Stimulated activated CD4-positive, alpha-beta T cell treated with anti-CD3 and anti-CD28 coated beads, TNF-alpha, amount 100 ng/mL, for 1 hour (primary cell): ENCODE measurements at places on chromosomes 12 and 14.

DNA sequence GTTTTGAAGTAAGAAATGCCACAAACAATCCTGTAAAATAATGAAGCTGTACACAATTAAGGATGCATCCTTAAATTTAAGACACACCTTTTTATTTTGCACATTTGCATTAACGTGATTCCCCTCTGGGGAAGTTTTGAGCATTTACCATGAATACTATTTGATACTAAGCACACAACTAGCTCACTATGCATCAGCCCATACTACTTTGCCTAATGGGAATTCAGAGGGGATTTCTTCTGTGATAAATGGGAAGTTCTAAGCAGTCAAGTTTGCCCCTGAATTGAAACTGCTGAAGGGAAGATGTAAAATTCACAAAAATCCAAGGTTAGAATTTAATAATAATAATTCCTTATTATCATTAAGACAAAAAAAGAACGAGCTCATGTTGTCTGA, 27.4 kb downstream of the SINHCAF start:
- no peak for DNase-seq

DNA sequence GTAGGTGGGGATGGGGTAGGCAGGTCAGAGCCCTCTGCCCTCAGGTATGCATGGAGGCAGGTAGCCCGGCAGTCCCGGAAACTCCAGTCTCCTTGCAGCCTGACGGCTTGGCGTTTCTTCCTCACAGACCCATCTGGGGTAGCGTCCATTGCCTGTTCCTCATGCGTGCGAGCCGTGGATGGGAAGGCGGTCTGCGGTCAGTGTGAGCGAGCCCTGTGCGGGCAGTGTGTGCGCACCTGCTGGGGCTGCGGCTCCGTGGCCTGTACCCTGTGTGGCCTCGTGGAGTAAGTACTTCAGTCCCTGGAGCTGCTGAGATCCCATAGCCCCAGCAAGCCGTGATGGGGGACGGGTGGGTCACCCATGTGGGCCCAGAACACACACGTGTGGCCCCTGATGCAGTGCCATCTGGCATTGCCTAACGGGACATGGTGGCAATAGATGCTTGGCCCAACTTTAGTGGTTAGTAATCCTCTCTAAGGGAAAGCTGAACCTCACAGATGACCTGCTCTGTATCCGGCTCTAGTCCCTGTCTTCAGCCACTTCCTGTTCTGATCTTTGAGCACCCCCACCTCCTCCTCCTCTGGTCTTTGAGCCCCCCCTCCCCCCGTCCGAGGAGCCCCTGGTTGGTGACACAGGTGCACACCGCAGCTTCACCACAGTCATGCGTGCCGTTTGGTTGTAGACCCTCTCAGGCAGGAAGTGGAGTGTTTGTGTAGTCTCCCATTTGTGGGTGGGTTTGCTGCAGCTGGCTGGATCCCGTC, 3.7 kb downstream of the SIVA1 start:
- DNase-seq: no peak

DNA sequence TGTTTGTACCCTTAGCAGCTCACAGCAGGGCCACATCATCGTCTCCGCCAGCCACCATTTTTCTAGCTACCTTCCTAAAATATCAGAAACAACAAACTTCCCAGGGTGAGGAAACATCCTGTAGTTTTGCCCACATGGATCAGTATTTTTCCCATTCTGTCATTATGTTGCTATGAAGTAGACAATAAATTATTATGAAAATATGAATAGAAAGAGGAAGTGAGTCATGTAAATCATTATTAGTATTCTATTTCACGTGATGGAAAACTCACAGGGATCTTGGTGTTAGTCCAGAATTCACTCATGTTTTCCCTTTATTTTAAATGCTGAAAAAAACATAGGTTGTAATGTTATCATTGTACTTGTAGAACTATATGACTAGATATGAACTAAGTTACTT, 319.4 kb downstream of the SYT1 start:
- no peak for DNase-seq

- DNase-seq: no peak
These were observed 4.3 kb downstream of the SLC16A7 start for GRCh38 chr12:59600171-59600570.

DNA sequence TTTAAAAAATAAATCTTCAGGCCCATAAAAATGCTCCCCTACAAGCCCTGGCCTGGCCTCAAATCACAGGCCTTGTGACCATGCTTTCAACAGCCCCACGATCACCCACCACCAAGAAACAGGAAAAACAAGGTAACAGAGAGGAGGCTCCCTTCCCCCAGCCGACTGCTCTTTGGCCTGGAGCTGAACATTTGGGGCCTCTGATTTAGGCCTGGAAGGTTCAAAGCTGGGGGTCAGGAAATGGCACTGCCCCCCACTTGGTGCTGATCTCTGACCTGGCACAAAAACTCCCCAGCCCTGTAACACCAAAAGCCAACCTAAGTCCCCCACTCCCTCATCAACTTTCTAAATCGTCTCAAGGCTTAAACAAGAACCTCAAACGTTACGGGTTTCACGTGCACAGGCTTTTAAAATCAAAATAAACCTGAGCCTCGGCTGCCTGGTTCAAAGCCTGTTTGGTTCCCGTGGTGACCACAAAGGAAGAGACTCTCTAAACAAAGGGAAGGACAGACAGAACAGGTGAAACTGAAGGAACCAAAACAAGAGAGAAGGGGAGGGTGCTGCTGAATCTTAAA, 9.0 kb downstream of the ACTN1 start:
- DNase-seq: no peak

- no peak for DNase-seq
These were observed 30.1 kb downstream of the MED13L start for GRCh38 chr12:116247377-116247776.

DNA sequence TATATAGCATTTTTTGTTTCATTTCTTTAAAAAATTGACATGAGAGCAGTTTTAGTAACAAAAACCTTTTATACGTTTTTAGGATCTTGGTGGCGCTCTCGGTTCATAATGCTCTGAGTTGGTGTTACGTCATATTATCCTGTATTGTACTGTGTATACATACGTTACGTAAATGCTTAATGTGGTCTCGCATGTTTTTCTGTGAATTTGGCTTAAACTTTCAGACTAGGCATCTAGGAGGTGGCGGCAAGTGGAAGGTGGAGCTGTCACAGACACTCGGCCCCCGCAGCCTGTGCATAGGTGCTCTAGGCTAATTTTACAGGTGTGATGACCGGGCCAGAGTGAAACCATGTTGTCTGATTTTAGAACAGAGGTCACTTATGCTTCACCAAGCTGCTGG, 60.0 kb downstream of the PPP2R5C start:
- DNase-seq: no peak

DNA sequence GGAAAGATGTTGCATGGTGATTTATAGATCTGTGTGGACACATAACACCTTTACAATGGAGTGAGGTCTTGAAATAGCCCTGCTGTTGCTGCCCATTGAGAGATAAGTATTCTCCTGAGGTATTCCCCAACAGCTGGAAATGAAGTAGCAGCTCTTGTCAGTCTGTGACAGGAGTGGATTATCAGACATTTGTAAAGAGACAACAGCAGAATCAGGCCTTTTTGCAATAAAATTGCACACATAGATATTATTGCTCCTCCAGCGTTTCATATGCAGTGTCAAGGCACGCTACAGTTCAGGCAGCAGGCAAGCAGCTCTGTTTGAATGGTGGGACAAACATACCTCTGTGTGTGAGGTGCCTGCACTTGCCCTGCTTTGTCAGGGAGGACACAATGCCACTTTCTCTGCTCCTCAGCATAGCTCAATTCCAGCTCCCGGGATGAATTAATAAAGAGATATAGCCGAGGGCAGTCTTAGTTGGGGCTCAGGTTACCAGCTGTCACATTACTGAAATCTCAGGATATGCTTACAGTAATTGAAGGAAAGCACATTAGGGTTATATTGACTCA, 49.4 kb downstream of the BICD1 start:
- DNase-seq: no peak

GRCh38 chr12:79057540-79057939, 193.0 kb downstream of the SYT1 start:
- no peak for DNase-seq

- DNase-seq: no peak
These were observed 1.2 kb downstream of the KCNK10 start for GRCh38 chr14:88321692-88322503.

- DNase-seq: no peak
These were observed 37.4 kb upstream of the TMEM179 start for GRCh38 chr14:104641753-104642539.

GRCh38 chr12:113757221-113758002, 208.7 kb downstream of the RBM19 start:
- DNase-seq: no peak

DNA sequence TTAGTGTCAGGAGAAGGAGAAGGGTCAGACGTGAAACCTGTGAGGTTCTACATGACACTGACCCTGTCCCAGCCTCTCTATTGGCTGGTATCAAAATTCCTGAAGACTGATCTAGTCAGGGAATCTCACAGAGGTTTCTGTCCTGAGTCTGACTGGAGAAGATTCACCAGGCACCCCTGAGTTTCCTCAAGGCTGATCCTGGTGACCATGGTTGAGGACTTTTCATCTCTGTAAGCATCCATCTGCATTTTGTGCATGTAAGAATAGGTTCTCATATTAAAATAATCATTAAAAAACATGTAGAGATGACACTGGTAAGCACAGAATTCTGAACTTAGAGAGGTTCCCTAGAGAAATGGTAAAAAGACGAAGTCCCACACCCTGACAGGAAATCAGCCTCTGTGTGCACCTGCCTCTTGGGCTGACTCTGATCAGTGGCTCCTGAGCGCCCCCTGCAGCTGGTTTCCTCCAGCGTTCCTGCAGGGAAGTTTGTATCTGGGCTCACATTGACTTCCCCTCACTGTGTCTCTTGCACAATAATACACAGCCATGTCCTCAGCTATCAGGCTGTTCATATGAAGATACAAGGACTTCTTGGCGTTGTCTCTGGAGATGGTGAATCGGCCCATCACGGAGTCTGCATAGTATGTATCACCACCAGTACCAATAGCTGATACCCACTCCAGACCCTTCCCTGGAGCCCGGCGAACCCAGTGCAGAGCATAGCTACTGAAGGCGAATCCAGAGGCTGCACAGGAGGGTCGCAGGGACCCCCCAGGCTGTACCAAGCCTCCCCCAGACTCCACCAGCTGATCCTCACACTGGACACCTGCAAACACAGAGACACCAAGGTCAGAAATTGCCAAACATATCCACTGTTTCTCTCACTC, 991.9 kb downstream of the TMEM121 start:
- peak; percentile 69 for DNase-seq

DNA sequence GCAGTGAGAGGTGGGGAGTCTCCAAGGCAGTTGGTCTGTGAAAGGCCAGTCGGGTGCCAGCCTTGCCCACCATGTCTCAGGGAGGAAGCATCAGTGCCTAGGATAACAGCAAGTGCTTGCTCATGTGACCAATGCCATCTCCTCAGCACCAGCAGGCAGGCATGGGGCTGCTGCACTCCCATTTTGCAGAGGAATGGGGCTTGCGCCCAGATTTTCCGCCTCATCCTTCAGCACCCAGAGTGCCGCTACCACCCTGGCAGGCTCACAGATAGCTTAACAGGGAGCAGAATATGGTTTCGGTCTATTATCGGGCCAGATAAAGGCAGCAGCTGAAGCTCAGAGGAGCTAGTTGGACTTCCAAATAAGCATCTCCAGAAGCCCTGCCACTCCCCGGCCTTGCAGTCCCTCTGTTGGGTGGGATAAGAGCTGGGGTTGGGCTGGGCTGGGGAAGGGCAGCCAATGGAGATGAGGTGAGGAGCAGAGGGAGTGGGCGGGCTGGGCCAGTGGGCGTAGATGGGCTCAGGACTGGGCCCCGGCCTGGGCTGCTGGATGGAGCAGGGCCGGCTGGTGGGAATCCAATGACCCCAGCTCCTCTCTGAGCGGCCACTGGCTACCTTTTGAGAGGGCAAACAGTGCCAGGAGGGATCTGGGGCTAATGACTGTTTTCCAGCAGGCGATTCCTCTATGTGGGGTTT, 8.4 kb upstream of the KRT80 start:
- DNase-seq: no peak

- DNase-seq: no peak
These were observed 8.5 kb upstream of the CDC42BPB start for GRCh38 chr14:103065861-103066260.

GRCh38 chr14:23638414-23639047, 2.4 kb downstream of the DHRS2 start:
- no peak for DNase-seq

DNA sequence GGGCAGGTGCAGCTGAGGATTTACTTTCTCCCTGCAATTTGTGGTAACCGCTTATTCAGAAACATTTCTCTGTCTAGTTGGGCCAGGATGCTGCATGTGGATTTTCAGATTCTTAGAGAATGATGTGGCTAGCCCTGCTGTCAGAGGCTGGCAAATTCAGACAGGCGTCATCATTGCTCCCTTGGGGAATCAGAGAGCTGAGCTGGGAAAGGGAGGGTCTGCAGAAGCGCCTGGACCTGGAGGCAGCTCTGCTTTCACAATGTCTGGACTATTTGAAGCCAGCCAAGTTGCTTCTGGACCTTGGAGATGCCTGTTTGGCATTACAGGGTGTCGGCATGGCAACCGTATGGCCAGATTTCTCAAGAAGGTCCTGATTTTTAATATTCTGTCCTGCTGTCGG, 3.4 kb downstream of the GALNT16 start:
- no peak for DNase-seq

- DNase-seq: no peak
These were observed 4.0 kb downstream of the STX2 start for GRCh38 chr12:130835011-130835410.

GRCh38 chr14:105945896-105946295, 419.5 kb downstream of the TMEM121 start:
- DNase-seq: no peak

DNA sequence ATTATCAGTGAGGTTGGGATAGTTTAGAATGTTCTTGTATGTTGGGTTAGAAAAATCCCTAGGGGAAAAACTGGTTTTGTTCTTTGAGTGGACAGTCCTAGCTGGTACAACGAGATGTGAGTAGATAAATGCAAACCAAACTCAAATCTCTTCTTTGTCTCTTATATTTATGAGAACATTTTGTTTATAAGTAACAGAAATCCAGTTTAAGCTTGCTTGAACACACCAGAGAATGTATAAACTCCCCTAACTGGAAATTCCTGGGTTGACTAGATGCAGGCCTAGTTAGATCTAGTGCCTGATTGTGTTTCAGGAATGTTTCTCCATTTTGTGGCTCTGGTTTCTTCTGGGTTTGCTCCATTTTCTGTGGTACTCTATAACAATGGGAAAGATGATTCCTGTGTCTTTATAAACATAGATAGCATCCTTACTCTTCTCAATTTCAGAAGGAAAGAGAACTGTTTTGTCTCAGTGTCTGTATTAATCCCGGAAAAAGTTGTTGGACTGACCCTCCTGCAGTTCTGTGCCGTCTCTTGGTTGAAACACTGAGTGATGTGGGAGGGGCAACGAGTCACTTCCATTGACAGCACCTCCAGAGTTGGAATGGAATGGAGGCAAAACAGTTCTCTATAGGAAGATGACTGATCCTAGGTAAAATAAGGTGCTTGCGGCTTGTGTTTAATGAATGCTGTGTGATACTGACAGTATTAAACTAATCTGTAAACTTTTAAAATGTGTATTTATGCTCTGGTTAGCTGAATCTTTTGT, 244.8 kb downstream of the TMTC2 start:
- DNase-seq: no peak

- no peak for DNase-seq
These were observed 58.4 kb downstream of the SLC25A47 start for GRCh38 chr14:100381395-100382105.
